Daoy (cell line): ENCODE measurements at places on chromosomes 3 and 15. TPM values are rescaled to one million over a fixed set of nuclear protein-coding genes. Genes with fewer than 3 reads are reported as not detected.

GRCh38 chr15:100284191-100284590, 57.6 kb downstream of the ADAMTS17 start:
- no peak for DNase-seq

GRCh38 chr3:194255252-194256039, 95.7 kb downstream of the CPN2 start:
- DNase-seq = peak; percentile 44

DNA sequence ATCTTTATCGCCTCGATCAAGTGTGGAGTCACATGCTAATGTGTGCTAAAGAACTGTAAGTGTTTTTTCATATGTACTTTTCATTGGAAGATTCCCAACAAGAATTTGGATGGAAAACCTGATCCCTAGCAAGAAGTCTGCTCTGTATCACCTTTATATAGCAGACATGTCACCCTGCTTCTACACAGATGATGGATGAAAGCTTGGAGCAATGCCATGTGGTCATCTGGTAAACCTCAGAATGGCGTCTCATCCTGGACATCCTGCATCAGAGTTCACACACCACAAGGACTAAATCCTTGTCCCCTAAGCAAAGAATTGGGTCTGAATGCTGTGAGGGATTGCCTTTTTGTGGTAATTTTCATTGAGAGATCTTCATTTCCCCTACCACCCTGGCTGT, 42.1 kb upstream of the CTDSPL start:
- DNase-seq = no peak

- no peak for DNase-seq
These were observed 21.3 kb upstream of the LRRC58 start for GRCh38 chr3:120370463-120370862.

DNA sequence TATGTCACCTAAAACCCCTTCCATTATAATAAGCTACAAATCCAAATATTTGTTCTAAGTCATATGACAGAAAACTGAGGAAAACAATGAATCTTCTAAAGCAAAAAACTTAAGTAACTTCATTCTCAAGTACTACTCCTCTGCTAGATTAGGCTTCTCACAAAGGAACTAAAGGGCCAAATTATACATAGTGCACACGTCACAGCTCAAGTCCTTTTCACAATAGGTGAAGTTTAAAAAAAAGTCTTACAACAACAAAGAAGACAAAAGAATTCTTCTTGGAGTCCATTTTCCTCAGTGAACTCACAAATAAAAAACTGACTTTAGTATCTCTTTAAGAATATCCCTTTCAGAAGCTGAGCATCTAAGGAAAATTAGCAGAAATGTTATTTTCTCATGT, 479.9 kb downstream of the MAGI1 start:
- no peak for DNase-seq

DNA sequence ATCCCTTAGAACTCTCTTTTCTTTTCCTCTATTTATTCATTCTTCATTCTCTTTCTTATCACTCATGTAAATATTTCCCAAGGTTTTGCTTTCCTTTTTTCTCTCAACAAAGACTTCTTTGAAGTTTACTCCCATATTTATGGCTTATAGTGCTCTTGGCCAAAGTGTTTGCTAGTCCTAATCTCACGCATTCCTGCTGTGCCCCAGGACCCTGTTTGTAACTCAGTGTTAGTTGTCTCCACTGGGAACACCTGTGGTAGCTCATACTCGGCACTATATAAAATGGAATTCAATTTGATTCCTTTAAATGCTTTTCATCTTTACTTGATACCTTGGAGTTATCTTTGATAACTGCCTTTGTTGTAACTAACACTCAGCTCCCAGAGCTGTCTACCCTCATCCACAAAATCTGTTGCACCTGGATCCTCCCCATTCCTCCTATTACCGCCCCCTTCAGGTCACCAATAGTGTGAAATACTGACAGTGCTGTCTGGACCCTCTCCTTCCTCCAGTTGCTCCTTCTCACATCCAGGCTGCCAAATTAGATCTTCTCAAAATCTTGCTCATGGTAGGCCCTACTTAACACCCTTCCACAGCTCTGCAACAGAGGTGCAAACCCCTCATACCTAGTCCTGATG, 76.8 kb downstream of the TIGIT start:
- DNase-seq = no peak

- no peak for DNase-seq
These were observed 41.1 kb upstream of the SKOR1 start for GRCh38 chr15:67784090-67784781.

DNA sequence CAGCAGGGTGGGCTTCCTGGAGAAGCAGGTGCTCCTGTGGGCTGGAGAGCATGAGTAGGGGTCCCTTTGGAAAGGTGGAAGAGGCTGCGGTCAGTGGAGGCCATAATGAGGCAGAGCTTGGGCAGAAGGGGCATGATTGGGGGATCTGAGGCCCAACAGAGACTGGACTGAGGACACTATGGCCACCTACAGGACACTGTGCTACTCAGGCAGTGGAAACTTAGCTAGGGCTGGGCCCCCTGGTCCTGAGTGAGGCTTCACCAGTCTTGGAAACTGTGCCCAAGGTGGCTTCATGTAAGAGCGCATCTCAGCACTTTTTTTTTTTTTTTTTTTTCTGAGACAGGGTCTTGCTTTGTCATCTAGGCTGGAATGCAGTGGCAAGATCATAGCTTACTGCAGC, 6.3 kb upstream of the COMMD4 start:
- DNase-seq = no peak

GRCh38 chr3:27290760-27291159, 78.4 kb downstream of the NEK10 start:
- DNase-seq = no peak

- DNase-seq = peak; percentile 83
These were observed 691 bp downstream of the MAP2K1 start for GRCh38 chr15:66387163-66388042.

- DNase-seq = no peak
These were observed 283.5 kb downstream of the RPLP1 start for GRCh38 chr15:69736161-69736560.

GRCh38 chr3:101383156-101383575, 62.8 kb upstream of the IMPG2 start:
- no peak for DNase-seq

GRCh38 chr15:85825719-85826118, 31.0 kb upstream of the KLHL25 start:
- DNase-seq = no peak

- DNase-seq = no peak
These were observed 62.0 kb upstream of the TFRC start for GRCh38 chr3:196143708-196144382.

DNA sequence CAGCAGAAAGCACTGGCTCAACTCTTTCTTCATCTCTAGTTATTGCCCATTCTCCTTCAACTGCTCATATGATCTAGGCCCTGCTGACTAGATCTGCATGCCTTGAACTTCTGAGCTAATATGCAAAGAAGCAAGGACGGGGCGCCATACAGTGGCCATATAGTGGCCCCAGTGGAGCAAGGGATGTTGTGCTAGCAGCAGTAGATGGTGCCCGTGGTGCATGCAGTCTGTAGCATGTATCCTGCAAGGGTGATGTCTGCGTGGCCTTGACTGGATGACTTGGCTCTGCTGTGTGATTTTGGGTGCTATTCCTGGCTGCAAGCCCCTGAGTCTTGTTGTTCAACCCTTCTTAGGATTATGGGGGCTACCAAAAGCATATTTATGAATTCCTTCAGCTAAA, 12.2 kb upstream of the NMD3 start:
- DNase-seq = peak; percentile 23

- no peak for DNase-seq
These were observed 9.3 kb downstream of the LRCH3 start for GRCh38 chr3:197800379-197800778.

DNA sequence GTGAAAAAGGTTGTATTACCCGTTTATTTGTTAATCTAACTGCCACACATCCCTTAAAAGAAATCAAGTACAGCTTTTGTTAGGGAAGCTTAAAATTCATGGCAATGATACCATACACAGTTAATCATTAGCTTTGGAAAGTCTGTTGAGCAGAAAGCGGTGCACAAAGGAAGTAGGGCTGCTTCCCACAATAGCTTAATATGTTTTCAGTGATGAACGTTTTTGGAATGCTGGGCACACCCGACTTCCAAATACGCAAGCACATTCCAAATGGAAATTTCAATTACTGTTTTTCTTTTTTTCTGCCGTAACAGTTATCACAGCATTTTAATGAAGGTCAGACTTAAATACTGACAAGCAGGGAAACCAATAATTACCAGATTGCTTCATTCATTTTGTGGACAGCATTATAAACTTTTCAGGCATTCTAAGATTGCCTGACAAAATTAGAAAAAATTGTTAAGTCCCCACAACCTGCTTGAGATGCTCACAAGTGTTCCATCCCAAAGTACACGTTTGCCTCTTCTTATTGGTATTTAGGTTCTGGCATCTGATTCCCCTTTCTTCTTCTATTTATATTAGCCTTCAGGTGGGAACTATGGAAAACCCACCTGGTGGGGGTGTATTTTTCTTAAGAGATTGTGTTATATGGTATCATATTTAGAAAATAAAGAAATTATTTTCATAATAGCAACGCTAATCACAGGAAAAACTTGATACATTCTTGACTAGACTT, 1.1 kb upstream of the ECT2 start:
- DNase-seq = peak; percentile 91

- no peak for DNase-seq
These were observed 891 bp downstream of the ENTPD3 start for GRCh38 chr3:40387895-40388254.

DNA sequence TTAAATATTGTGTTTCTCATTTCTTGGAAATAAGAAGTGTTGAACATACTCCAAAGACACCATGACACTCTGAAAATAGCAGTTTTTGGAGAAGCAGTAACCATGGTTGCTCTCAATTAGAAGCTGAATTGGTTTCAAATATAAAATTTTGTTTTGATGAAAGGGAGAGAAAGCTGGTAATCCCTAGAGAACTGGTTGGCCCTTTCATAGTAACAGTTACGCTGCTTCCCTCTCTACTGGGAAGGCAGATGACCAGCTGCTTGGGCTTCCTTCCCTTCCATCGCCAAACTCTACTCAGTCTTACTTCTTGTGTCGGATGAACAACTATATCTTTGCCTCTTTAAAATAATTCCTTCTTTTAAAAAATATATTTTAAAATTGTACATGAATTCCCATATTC, 19.2 kb downstream of the LARS2 start:
- no peak for DNase-seq

DNA sequence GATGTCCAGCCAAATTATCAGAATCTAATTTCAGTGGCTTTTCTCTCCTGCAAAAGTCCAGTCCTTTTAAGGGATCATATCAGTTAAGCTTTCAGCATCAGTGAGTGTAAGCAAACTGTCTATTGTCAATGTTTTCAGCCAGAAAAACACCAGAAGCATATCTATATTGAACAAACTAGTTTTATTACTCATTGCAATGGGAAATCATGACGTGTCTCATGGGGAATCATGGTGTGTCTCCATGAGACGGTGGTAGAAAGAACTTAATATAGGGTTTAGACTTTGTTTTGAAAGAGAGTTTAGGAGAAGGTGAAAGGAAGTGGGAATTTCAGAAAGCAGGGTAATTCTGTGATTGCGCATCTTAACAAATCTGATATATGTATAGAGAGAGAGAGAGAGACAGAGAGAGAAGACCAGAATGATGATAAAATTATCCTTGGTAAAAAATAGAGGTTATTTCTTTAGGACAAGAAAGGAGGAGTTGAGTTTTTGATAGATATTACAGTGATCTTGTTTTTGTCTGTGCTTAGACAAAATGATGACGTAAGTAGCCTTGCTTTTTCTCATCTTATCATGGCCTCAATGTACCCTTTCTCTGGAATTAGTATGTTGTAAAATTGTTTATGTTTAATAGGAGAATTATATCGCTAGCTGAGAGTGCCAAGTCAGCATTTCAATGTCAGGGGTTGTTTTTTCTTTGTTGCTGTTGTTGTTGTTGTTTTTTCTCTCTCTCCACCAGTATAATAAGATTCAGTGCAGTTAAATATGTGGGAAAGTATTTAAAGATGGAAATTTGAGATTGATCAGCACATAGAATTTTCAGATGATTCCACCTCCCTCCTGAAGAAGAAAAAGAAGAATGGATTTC, 129.9 kb upstream of the OSTN start:
- no peak for DNase-seq

GRCh38 chr3:43882976-43883680, 192.4 kb downstream of the ABHD5 start:
- no peak for DNase-seq

- peak; percentile 87 for DNase-seq
These were observed 58.9 kb downstream of the MYO1E start for GRCh38 chr15:59313641-59314332.

- peak; percentile 11 for DNase-seq
These were observed 339.0 kb upstream of the NR2E3 start for GRCh38 chr15:71471347-71471746.

- no peak for DNase-seq
These were observed 43.2 kb upstream of the RPL35A start for GRCh38 chr3:197906850-197907187.

DNA sequence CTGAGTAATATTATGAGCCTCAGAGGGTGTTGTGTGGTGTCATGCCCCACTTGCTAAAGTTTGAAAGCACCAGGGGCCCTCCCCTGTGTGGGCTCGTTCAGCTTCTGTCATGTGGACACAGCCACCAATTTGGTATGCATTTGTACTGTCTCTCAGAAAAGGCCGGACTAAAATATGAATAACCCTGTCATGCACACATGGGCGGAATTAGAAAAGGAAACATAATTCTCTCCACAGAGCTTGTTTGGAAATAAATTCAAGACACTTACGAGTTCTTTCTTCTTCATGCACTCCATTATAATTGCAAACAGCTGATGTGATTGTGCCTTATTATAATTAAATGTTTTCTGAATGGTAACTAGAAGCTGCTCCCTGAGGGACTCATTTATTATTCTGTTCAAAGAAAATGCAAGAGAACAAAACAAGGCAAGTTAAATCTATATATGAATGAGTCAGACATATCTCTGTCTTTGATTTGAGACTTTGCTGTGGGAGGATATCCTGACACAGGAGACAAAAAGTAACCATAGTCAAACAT, 39.1 kb downstream of the TRPM1 start:
- DNase-seq = no peak

DNA sequence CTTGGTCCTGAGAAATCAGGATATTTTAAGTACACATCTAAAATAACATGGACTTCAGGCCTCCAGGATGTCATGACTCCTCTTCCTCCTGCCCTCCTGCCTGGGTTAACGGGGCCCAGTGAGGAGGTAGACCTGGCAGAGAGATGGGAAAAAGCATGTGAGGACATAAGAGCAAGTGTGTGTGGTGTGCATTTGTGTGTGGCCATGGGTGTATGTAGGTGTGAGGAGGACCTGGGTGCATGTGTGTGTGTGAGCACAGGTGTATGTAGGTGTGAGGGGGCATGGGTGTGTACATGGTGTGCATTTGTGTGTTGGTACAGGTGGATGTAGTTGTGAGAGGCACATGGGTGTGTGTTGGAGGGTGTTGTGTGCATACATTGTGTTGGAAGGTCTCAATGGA, 105.4 kb downstream of the EPHB1 start:
- DNase-seq = no peak

SPTSSB gene
- total RNA-seq = not detected in 2 replicates

RPL32 gene
- 611 and 698 TPM in 2 replicates for total RNA-seq

CACNA1D gene
- total RNA-seq = 0.86 and 1.4 TPM in 2 replicates

PLIN1 gene
- 0.29 TPM in 1 of 2 replicates, not detected in the other for total RNA-seq

TAGLN3 gene
- 0.80 and 5.1 TPM in 2 replicates for total RNA-seq

GALK2 gene
- total RNA-seq = 32.0 and 45.5 TPM in 2 replicates

ATP11B gene
- total RNA-seq = 44.5 and 49.3 TPM in 2 replicates

ARHGEF26 gene
- total RNA-seq = 6.6 and 9.3 TPM in 2 replicates

OTOL1 gene
- total RNA-seq = not detected in 2 replicates

TCF12 gene
- total RNA-seq = 44.4 and 200 TPM in 2 replicates

SLC7A14 gene
- total RNA-seq = 0.17 and 0.18 TPM in 2 replicates

PODXL2 gene
- total RNA-seq = 55.3 and 78.7 TPM in 2 replicates
